Melanocyte of skin (primary cell): ENCODE measurements at places on chromosomes 12 and 14. TPM values are rescaled to one million over a fixed set of nuclear protein-coding genes. Genes with fewer than 3 reads are reported as not detected.

The BDKRB1 gene
- total RNA-seq: not detected in 2 replicates

The ANO6 gene
- 38.9 and 76.3 TPM in 2 replicates for total RNA-seq

The MORN3 gene
- total RNA-seq: 0.36 TPM in 1 of 2 replicates, not detected in the other

The LBHD2 gene
- total RNA-seq: not detected in 2 replicates

The NANOG gene
- total RNA-seq: under 0.01 and 1.0 TPM in 2 replicates

The ACOT4 gene
- total RNA-seq: 4.7 and 4.8 TPM in 2 replicates

The TBX3 gene
- 0.34 and 1.1 TPM in 2 replicates for total RNA-seq

The KRT75 gene
- total RNA-seq: not detected in 2 replicates

The NGB gene
- not detected in 2 replicates for total RNA-seq

The ADCK1 gene
- total RNA-seq: 8.0 and 11.7 TPM in 2 replicates

The LPAR5 gene
- under 0.01 TPM in 1 of 2 replicates, not detected in the other for total RNA-seq

The TAS2R14 gene
- 2.4 and 5.5 TPM in 2 replicates for total RNA-seq

The DDX23 gene
- 77.3 and 85.6 TPM in 2 replicates for total RNA-seq

The RTL1 gene
- total RNA-seq: not detected in 2 replicates

The ACSM4 gene
- total RNA-seq: not detected in 2 replicates

The PRKD1 gene
- total RNA-seq: 17.7 and 25.0 TPM in 2 replicates

The SIX1 gene
- under 0.01 TPM in 1 of 2 replicates, not detected in the other for total RNA-seq

The TAS2R50 gene
- 2.4 and 6.2 TPM in 2 replicates for total RNA-seq

The SNRPF gene
- total RNA-seq: 14.3 and 16.7 TPM in 2 replicates

The HNF1A gene
- total RNA-seq: not detected in 2 replicates

The SSPN gene
- 3.1 and 9.1 TPM in 2 replicates for total RNA-seq

The ARG2 gene
- total RNA-seq: 9.1 and 9.3 TPM in 2 replicates

The KLRC3 gene
- total RNA-seq: not detected in 2 replicates

The TAS2R42 gene
- total RNA-seq: not detected in 2 replicates

The PALS1 gene
- 17.9 and 26.9 TPM in 2 replicates for total RNA-seq

The OTUB2 gene
- total RNA-seq: 1.3 and 2.6 TPM in 2 replicates

The KANSL2 gene
- 50.9 and 53.4 TPM in 2 replicates for total RNA-seq

The TAS2R7 gene
- not detected in 2 replicates for total RNA-seq

The PCED1B gene
- under 0.01 and 1.4 TPM in 2 replicates for total RNA-seq

The GXYLT1 gene
- 9.1 and 9.6 TPM in 2 replicates for total RNA-seq

The ART4 gene
- total RNA-seq: not detected in 2 replicates

The AGAP2 gene
- under 0.01 TPM in 2 replicates for total RNA-seq

The CLEC6A gene
- not detected in 2 replicates for total RNA-seq

The AHSA1 gene
- 153 and 196 TPM in 2 replicates for total RNA-seq

The ARMH4 gene
- total RNA-seq: 0.77 and 1.3 TPM in 2 replicates

The SENP1 gene
- 24.1 and 28.4 TPM in 2 replicates for total RNA-seq

The STXBP6 gene
- total RNA-seq: 8.6 and 25.4 TPM in 2 replicates

The PMCH gene
- total RNA-seq: 0.34 TPM in 1 of 2 replicates, not detected in the other

The SETD1B gene
- 4.0 and 4.2 TPM in 2 replicates for total RNA-seq

The KDM2B gene
- 32.1 and 33.3 TPM in 2 replicates for total RNA-seq

The TMCC3 gene
- total RNA-seq: 12.4 and 17.9 TPM in 2 replicates

The SLC10A1 gene
- not detected in 2 replicates for total RNA-seq

The MIPOL1 gene
- 7.3 and 15.1 TPM in 2 replicates for total RNA-seq

The ADCY4 gene
- under 0.01 and 0.46 TPM in 2 replicates for total RNA-seq

The B4GALNT1 gene
- 1.9 and 4.7 TPM in 2 replicates for total RNA-seq

The TMEM116 gene
- 8.0 and 9.4 TPM in 2 replicates for total RNA-seq

The ARHGAP5 gene
- total RNA-seq: 75.7 and 177 TPM in 2 replicates

The LRRIQ1 gene
- total RNA-seq: 0.36 and 0.69 TPM in 2 replicates

The GSC gene
- total RNA-seq: not detected in 2 replicates

The ABCD4 gene
- total RNA-seq: 30.3 and 30.9 TPM in 2 replicates

The WIF1 gene
- total RNA-seq: not detected in 2 replicates

The KRT2 gene
- not detected in 2 replicates for total RNA-seq

The CIROP gene
- not detected in 2 replicates for total RNA-seq

The WNK1 gene
- 78.8 and 96.3 TPM in 2 replicates for total RNA-seq

The CDKL1 gene
- total RNA-seq: 6.2 and 6.9 TPM in 2 replicates

The A2M gene
- total RNA-seq: 7.6 and 68.0 TPM in 2 replicates

The SLC25A21 gene
- 0.15 and 0.33 TPM in 2 replicates for total RNA-seq

The GUCY2C gene
- not detected in 2 replicates for total RNA-seq

The CARMIL3 gene
- 0.77 and 1.00 TPM in 2 replicates for total RNA-seq
